ENCODE measurements at places on chromosomes 16 and 17.

GRCh38 chr16:4008116-4008515, 108.1 kb downstream of the ADCY9 start:
- no peak for DNase-seq

GRCh38 chr16:9976601-9977000, 205.6 kb downstream of the GRIN2A start:
- no peak for DNase-seq

DNA sequence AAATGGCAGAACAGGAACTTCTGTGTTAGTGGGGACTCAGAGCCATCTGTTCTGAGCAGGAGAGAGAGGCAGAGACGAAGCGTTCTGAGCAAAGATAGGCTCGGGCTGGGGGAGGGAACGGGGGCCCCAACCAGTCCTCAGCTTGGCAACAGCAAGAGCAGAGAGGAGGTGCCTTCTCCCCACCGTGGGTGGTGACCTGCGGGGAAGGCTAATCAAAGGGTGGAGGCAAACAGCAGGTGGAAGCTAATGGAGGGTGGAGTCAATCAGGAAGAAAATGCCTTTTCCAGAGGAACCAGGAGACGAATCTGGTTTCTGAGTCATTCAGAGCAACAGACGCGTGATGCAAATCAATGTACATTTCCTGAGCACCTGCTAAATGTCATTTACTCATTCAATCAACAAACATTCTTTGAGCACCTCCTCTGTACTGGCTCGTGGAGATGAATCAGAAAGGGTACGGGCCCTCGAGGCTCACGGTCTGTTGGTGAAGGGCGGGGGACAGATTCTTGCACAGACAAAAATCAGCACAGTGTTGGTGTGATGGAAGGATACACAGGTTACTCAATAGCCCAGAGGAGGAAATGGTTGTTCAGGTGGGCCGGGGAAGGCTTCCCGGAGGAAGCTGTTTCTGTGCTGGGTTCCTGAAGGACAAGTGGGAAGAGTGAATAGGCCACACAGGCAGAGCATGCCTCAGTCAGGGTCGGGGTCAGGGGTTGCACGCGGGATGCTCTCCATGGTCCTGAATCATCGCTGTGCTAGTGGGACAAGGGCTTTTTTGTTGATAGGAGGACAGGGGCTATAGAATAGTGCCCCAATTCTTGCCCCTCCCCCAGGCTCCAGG, 5.7 kb upstream of the SPNS2 start:
- DNase-seq: no peak

DNA sequence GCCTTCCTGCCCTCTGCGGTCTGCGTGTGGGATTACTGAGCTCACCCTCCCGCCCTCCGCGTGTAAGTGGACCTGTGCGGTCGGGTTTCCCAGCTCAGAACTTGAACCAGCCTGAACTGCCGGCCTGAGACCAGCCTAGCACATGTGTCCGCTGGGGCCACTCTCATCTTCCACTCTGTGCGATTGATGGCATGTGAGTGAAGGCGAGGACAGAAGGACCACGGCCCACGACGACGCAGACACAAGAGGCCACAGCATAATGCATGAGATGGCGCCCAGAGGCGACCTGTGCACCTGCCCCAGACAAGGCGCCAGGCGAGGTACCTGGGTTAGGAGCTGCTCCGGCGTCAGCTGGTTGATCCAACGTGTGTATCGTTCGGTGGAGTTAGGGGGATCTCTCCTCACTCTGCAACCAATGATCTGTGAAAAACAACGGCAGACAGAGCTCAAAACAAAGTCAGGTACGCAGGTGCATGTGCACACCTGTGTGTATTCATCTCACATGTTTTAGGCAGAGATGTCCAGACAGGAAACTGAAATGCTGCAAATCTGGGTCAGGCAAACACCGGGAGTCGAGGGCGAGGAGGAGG, 74.5 kb upstream of the METRNL start:
- no peak for DNase-seq

DNA sequence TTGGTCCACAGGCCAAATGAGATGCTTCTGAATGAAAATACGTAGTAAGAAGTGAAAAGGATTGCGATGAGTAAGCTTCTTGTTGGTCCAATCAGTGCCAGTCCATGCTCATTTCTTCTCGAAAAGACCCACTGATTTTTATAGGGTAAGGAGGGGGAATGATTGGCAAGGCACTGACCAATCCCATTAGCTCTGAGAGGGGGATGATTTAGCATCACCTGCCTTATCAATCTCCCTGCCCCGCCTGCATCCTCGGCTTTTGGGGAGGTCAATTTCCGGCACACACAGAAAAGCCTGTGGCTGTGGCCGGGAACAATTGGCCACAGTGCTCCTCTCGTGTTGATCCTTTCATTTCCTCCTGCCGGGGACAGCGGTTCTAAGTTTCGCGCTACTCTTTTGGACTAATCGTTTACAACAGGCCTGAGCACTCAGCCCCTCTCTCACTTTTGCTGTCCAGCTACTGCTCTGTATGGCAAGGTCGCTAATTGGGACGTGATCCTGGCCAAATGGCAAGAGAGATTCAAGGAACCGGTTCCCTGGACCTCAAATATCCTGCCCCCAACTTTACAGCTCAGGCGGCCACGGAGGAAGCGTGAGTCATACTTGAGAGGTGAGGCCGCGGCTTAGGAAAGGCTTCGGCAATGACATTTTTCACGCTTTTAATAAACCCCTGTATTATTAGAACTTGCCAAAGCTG, 43.1 kb downstream of the TBX4 start:
- no peak for DNase-seq

GRCh38 chr16:65833171-65833871, 533.2 kb upstream of the CDH5 start:
- DNase-seq: no peak

- no peak for DNase-seq
Observed at GRCh38 chr17:29358416-29358815, 31.7 kb upstream of the TAOK1 start.

- DNase-seq: no peak
Observed at GRCh38 chr16:62060089-62060488, 23.9 kb upstream of the CDH8 start.

DNA sequence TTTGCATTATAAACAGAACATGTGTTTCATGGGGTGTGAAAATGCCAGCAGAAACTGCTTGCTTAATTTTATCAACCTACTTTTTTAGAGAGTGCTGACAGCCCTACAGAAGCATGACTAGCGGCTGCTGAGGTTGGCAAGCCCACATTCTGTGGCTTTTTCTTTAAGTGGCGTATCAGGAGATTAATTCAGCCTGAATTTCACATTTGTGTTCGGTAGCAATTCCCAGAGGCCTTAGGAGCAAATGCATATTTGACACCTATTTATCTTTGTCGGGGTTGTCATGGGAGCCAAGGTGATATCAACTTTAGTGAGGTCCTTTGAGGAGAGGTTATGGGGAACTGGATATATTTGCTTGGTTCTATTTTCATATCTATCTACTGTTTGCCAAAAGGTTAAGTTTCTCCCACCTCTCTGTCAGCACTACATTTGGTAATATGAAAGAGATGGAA, 140.9 kb downstream of the KCNJ2 start:
- no peak for DNase-seq

DNA sequence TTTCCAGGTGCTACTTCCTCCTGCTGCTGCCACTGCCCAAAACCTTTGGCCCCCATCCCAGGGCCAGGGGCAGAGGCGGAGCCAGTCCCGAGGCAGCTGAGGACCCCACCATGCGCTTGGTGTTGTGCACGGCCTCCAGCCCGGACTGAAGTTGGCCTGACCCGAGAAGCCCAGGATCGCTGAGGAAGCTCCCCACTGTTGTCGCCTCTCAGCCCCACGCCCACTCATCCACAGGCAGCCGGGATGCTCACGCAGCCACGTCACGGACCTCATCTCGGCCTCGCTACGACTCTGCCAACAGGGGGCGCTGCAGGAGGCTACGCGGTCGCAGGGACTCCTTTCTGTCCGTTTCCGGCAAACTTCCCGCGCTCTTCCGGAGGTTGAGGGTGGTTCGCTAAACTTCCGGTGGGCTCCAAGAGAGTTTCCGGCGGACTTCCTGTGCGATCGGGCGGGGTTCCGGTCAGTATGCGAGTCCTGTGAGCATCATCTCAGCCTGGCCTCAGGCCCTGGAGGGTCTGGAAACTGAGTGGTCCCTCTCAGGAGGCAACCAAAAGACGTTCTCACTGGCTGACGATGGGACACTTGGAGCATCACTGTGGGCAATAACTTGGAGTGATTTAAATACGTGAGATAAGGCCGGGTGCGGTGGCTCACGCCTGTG, 12.4 kb downstream of the ZG16B start:
- peak; percentile 80 for DNase-seq

DNA sequence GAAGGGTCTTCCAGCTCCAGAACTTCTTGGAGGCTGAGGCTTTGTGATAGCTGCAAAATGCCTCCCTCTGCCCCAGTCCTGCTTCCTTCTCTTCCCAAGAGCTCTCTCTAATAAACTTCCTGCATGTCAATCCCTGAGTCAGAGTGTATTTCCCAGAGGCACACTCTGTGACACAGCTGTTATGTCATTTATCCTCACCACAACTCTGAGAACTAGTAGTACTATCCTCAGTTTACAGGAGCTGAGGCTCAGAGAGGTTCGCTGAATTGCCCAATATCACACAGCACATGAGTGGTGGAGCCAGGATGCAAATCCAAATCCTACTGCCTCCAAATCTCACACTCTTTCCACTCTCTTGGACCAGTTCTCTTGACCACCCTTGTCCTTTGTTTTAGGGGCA, 20.0 kb downstream of the UNC45B start:
- no peak for DNase-seq

DNA sequence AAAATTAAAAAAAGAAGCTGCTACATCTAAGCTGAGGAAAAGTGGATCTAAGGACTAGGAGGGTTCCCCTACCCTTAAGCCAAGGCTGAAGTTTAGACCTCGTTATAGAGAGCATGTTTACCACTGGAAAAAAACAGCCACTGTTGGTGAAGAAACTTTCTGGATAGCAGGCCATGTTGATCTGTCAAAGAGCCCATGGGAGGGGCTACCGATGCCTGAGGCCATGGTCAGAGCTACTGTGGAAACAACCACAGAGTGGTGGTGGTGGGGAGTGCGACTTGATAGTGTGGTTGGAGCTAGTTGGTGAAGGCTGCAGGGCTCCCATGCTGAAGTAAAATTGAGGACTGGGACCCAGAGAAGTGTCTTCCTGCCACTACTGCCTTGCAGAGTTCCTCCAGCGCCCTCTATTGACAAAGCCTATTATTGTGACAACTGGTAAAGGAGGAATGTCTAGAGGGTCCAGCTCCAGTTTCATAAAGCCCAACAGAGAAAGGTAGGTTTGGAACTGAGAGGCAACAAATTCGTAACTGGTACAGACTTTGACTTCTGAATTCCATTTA, 12.7 kb upstream of the FAM20A start:
- no peak for DNase-seq

GRCh38 chr16:65312071-65312470, 190.2 kb upstream of the CDH11 start:
- no peak for DNase-seq

DNA sequence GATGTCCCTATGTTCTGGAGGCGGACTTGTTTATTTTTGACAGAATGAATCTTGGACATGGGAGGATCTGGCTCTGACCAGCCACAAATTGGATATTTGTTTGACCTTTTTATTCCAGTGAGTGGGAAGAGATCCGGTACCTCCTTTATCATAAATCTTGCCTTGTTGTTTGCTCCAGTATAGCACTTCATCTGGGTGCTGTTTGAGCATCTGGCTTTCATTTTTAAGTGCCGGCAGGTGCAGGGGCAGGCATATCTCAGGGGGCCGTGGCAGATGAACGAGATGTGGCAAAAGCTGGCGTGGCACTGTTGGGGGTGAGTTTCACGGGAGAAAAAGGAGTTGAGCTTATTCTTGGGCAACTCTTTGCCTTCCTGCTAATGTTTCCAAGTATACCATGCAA, 37.8 kb downstream of the MSI2 start:
- DNase-seq: no peak

DNA sequence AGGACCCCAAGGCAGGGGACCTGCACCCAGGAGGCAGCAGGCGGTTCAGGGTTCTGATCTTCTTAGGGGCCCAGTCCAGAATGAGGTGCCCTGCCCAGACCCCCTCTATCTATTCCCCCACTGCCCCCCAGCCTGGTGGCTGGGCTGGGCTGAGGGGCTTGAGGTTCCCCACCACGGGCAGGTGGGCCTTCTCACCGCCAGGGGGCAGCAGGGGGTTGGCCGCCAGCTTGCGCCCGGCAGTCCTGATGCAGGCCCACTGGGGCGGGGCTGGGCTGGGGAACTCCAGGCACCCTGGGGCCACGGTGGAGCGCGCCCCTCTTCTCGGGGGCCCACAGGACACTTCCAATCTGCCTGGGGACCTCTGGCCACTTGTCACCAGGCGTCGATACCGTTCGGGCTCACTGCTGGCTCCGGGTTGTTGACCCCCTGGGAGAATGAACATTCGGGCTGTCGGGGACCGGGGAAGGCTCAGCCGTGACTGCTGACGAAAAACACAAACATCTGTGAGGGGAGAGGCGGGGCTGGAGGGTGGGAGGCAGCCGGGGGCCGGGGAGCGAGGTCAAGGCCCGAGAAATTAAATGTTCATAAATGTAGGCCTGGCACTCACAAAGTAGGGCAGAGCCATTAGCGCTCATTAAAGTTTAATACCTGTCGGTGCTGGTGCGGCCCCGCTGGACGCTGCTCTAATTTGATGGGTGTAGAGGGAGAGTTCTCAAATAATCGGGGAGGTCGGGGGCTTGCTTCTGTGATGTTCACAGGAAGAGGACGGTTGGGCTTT, 219.3 kb upstream of the GSE1 start:
- peak; percentile 44 for DNase-seq
